NCI-H1694 treated with DMSO at 0.1 percent for 48 hours (cell line): ENCODE measurements at places on chromosomes 2 and 18.

- DNase-seq = no peak
These were observed 470.9 kb downstream of the ARHGAP15 start for GRCh38 chr2:143600116-143600515.

- peak; percentile 75 for DNase-seq
These were observed 377.1 kb upstream of the SLC39A10 start for GRCh38 chr2:195279840-195280427.

DNA sequence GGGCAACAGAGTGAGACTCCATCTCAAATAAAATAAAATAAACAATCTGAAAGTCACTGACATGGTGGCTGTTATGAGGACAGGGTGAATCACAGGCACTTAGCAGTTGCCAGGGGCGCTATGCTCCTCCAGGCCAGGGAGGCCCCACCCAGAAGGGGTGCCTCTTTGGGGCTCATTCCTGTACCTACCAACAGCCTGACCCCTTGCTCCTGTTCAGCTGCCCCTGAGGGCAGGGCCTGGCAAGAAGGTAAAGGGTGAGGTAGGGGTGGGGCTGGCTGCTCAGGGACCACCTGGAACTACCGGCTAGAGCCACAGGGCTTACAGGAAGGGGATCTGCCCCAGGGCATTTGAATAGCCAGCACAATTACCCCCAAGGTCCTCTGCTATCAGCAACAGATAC, 60.3 kb downstream of the INPP5D start:
- DNase-seq = no peak

DNA sequence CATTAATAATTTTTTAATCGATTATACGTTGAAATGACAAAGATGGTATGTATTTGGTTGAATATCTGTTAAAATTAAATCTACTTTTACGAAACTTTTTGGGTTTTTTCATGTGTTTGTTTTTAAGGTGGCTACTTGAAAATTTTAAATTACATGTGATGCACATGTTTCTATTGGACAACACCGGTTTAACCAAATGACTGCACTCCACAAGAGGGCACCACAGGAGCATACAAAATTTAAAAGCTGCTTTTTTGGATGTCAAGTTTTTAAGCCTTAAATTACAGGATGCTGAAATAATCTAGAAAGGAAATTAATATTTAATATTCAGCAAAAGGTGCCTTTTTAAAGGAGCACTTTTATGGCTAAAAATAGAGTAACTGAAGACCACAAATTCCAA, 98.7 kb downstream of the ACVR1 start:
- peak; percentile 55 for DNase-seq
